ENCODE measurements at places on chromosomes 4 and X. TPM values are rescaled to one million over a fixed set of nuclear protein-coding genes. Genes with fewer than 3 reads are reported as not detected.
A peak's percentile ranks its signal among the peaks of the same experiment; 100 is the strongest.

STOX2 gene
- total RNA-seq = not detected

NAP1L2 gene
- total RNA-seq = 2.5 TPM

CTAG1A gene
- total RNA-seq = not detected

SLC25A31 gene
- not detected for total RNA-seq

SMIM20 gene
- total RNA-seq = 33.2 TPM

DLG3 gene
- total RNA-seq = 12.9 TPM

FAM9C gene
- not detected for total RNA-seq

ATP2B3 gene
- total RNA-seq = not detected

JCHAIN gene
- total RNA-seq = not detected

SRPK3 gene
- total RNA-seq = not detected

GPRASP2 gene
- total RNA-seq = 2.0 TPM

FABP2 gene
- not detected for total RNA-seq

XPNPEP2 gene
- total RNA-seq = 0.21 TPM

CA5B gene
- total RNA-seq = 7.0 TPM

CT83 gene
- not detected for total RNA-seq

PIGA gene
- total RNA-seq = 26.8 TPM

MTM1 gene
- total RNA-seq = 17.8 TPM

PF4V1 gene
- total RNA-seq = not detected

MAGEA2B gene
- not detected for total RNA-seq

SPANXB1 gene
- total RNA-seq = not detected

TRPC5OS gene
- total RNA-seq = not detected

- no peak for DNase-seq
These were observed 26.4 kb downstream of the TIGD2 start for GRCh38 chr4:89137695-89138094.

DNA sequence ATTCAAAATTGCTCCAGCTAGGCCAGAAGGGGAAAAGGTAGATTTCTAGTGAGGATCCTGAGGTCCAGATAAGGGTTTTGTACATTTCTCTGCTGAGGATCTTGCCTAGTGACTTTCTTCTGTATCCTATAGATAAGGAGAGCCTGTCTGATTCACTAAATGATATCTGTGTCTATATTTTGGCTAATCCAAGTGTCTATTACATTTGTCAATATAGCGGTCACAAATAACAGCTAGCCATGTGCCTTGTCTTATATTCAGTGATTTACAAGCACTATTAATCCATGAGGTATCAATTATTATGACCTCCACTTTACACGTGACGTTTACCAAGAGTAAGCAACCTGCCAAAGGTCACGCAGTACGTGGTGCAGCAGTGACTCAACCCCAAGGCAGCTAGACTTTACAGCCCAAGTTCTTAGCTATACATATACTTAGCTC is 41.6 kb downstream of the TMEM165 start:
- DNase-seq = no peak

DNA sequence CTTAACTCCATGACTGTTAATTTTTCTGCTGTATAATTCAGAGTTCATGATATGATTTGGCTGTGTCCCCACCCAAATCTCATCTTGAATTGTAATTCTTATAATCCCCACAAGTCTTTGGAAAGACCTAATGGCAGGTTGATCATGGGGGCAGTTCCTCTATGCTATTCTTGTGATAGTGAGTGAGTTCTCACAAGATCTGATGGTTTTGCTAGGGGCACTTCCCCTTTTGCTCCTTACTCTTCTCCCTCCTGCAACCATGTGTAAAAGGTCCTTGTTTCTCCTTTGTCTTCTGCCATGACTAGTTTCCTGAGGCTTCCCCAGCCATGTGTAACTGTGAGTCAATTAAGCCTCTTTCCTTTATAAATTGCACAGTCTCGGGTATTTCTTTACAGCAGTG is 1751.9 kb downstream of the ARAP2 start:
- no peak for DNase-seq

GRCh38 chr4:153207567-153207966 is 3.3 kb downstream of the TRIM2 start:
- DNase-seq = no peak

DNA sequence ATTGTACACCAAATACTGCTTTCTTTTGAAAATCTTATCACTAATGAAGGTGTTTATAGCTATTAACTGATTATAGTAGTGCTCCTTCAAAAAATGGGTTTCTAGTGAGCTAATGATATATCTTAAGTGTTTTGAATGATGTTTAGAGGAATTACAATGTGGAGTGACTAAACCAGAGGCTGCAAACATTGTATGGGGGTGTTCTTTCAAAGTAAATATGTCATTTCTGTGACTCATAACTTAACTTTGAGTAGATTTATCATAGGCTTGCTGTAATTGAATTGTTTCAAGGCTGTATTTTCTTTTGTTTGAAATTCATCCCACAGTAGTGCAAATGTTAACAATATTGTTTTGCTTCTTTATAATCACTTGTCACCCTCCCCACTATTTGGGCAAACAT is 141.6 kb downstream of the IL1RAPL2 start:
- no peak for DNase-seq

DNA sequence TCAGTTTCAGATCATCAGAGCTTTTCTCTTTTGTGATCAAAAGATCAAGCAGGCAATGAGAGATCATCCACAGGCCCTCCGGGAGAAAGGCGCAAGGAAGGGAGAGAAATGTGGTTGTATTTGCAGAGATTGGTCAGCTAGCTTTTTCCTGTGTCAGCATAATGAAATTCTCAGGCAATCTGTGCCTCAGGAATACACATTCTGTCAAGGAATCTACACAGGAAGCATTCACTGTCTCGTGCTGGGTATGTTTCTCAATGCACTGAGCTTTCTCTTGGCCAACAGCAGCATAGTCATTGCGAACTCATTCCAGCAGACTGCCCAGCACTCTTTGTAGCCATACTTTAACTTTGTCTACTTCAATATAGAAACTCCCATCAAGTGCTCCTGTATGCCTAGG is 413.7 kb downstream of the PPP3CA start:
- no peak for DNase-seq

GRCh38 chr4:1285790-1286553 is 3.7 kb upstream of the MAEA start:
- peak; percentile 69 for DNase-seq

DNA sequence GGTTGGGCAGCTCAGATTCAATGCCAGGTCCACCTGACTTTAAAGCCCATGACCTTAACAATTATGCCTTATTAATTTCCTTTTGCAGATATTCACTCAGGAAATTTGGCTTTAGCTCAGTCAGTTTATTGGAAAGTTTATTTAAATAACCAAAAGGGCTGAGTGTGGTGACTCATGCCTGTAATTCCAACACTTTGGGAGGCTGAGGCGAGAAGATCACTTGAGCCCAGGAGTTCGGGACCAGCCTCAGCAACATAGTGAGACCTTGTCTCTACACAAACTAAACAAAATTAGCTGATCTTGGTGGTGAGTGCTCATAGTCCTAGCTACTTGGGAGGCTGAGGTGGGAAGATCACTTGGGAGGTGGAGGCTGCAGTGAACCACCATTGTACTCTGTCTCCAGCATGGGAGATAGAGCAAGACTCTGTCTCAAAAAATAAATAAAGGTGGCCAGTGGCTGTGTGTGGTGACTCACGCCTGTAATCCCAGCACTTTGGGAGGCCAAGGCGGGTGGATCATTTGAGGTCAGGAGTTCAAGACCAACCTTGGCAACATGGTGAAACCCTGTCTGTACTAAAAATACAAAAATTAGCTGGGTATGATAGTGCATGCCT is 43.3 kb downstream of the RHOH start:
- no peak for DNase-seq

DNA sequence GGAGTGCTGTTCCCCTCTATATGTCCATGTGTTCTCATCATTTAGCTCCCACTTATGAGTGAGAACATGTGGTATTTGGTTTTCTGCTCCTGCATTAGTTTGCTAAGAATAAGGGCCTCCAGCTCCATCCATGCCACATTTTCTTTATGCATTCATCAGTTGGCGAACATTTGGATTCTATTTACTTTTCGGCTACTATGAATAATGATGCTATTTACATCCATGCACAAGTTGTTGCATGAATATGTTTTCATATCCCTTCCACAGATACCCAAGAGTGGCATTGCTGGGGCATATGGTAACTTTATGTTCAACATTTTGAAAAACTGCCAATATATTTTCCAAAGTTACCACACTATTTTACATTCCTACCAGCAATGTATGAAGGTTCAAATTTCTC is 13.8 kb upstream of the DDX53 start:
- no peak for DNase-seq

GRCh38 chr4:53055274-53055673 is 193.2 kb downstream of the RASL11B start:
- DNase-seq = no peak

DNA sequence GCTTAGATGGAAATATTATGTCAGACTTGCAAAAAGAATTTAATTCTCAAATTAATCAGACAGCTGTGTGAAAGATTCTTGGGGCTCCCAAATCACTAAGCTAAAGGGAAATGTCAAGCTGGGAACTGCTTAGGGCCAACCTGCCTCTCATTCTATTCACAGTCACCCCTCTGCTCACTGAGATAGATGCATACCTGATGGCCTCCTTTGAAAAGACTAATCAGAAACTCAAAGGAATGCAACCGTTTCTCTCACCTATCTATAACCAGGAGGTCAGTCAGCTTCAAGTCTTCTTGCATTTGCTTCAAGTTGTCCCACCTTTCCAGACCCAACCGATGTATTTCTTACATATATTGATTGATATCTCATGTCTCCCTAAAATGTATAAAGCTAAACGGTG is 882.7 kb downstream of the CENPC start:
- DNase-seq = no peak

- DNase-seq = no peak
These were observed 4.6 kb downstream of the NAT8L start for GRCh38 chr4:2063557-2064275.

DNA sequence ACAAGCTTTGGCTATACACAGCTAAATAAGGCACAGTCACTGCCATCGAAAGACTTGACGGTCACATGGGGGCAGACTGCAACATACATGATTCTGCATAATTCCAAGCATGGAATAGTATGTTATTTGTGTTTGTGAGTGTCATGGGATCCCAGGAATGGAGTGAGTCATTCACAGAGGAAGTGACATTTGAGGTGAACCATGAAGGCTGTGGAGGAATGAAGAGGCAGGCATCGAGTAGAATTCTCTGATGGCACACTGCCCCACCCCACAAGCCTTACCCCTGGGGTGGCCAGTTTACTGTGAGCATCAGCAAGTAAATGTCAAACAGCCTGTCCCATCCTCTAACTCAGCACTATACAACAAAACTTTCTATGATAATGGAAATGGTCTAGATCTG is 619.7 kb downstream of the MID1IP1 start:
- DNase-seq = no peak

- no peak for DNase-seq
These were observed 152.5 kb upstream of the SPRY1 start for GRCh38 chr4:123244137-123244536.

- DNase-seq = no peak
These were observed 158.4 kb downstream of the EMCN start for GRCh38 chr4:100359441-100359840.

- peak; percentile 81 for DNase-seq
These were observed 38.5 kb upstream of the ETDA start for GRCh38 chrX:135213200-135213844.

DNA sequence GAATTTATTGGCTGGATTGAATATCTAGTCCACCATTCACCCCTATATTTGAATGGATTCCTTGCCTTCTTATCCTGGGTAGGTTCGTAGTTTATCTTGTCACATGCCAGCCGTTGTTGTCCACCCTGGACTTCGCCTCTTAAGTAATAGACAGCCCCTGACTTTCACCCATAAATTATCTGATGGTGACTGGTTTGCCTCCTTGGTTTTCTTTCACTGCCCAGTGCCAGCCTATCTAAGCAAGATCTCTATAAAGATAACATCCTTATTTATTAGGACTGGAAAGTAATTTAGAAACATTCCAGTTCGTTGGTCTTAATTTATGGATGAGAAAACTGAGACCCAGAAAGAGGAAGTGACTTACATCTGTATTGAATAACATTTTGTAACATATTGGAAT is 410.3 kb downstream of the RPA4 start:
- DNase-seq = no peak

- no peak for DNase-seq
These were observed 51.6 kb upstream of the HTR2C start for GRCh38 chrX:114532111-114532805.

GRCh38 chr4:138204507-138204906 is 37.6 kb downstream of the SLC7A11 start:
- no peak for DNase-seq

DNA sequence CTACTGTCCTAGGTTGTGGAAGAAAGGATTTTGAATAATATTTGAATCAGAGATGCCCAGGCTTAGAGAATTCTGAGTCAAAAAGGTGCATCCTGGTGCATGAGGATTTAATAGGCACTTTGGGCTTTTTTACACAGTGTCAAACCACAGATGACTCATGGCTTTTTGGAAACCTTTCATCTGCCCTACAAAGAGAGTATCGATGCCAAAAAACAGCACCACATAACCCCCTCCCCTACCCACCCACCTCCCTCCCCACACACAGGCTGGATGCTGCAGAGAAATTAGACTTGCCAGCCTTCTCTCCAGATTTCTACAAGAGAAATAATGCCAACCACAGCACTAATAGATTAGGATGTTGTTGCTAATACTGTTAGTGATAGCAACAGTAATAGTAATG is 779.3 kb downstream of the NLGN4X start:
- DNase-seq = no peak

- DNase-seq = no peak
These were observed 96.7 kb upstream of the FTHL17 start for GRCh38 chrX:31168551-31168950.

DNA sequence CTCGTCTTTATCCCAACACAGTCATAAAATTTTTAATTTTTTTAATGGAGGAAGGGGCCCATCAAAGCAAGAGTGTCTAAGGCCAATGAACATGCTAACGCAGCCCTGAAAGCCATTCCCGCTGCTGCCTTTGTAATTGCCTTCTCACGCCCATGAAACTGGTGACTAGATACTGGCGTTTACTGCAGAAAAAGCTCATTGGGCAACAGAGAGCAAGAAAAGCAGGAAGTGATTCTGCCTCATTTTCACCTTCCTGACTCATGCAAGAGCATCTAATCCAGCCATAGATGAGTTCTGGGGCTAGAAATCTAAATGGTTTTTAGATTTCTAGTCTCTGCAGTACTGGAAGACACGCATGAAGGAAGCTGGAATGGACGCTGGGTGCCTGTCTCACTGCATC is 72.5 kb downstream of the ANXA3 start:
- no peak for DNase-seq

GRCh38 chr4:99458911-99459447 is 23.8 kb upstream of the ADH7 start:
- DNase-seq = no peak

GRCh38 chr4:8830611-8831200 is 40.9 kb downstream of the HMX1 start:
- DNase-seq = no peak

GRCh38 chr4:161254375-161254774 is 909.4 kb downstream of the FSTL5 start:
- DNase-seq = no peak

- no peak for DNase-seq
These were observed 5.7 kb upstream of the MPC1L start for GRCh38 chrX:40617566-40617965.

DNA sequence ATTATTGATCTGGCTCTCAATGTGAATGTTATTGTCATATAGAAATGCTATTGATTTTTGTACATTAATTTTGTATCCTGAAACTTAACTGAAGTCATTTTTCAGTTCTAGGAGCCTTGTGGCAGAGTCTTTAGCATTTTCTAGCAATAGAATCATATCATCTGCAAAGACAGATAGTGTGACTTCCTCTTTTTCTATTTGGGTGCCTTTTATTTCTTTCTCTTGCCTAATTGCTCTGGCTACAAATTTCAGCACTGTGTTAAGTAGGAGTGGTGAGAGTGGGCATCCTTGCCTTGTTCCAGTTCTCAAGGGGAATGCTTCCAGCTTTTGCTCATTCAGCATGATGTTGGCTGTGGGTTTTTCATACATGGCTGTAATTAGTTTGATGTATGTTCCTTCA is 102.7 kb downstream of the SH3BGRL start:
- DNase-seq = no peak
